Activated CD4-positive, alpha-beta T cell treated with anti-CD3 and anti-CD28 coated beads, Interleukin-2, Interleukin-4, amounts not matched to agents 100 ng/mL and 50 ng/mL, durations not matched to agents 16 hours and 8 hours (primary cell): ENCODE measurements at places on chromosomes 3 and 15.

DNA sequence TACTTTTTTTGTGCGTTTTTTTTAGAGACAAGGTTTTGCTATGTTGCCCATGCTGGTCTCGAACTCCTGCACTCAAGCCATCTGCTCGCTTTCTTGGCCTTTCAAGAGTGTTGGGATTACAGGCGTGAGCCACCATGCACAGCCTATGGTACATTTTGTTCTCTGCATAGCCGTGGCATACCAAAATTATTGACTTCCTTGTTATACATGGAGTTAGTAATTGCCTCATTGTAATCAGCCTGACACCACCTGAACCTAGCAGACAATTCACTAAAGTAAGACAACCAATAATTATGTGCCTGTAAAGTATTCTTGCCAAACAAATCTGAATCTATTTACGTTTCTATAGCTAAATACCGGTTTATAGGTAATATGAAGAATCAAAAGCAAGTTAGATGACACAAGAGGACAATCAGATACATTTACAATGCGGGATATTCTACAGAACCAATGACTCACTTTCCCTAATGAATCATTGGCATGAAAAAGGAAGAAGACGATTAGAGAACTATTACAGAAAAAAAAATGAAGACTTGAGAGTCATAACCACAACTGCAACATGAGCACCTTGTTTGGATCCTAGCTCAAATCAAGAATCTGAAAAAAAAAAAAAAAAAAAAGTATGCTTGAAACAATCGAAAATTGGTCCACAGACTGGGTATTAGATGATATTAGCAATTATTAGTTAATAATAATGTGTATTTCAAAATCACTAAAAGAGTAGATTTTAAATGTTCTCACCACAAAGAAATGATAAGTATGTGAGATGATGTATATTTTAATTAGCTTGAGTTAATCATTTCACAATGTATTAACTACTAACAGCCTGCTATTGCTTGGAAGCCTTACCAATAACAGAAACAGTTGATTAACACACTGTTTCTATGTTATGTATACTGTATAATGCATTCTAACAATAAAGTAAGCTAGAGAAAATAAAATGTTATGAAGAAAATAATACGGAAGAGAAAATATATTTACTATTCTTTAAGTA, 7.1 kb downstream of the GUCA1C start:
- no peak for DNase-seq

GRCh38 chr3:136898549-136898948, 36.5 kb downstream of the NCK1 start:
- DNase-seq = no peak

- no peak for DNase-seq
Measured at GRCh38 chr3:149151843-149152242, 22.4 kb downstream of the HPS3 start.

DNA sequence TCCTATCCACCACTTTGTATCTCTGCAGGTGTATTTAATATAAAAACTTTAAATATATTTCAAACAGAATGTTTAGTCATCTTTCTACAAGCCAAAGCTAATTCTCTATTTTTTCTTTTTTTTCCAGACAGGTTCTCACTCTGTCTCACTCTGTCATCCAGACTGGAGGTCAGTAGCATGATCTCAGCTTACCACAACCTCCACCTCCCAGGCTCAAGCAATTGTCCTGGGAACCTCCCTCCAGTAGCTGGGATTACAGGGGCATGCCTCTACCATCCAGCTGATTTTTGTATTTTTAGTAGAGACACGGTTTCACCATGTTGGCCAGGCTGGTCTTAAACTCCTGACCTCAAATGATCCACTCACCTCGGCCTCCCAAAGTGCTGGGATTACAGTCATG, 202.6 kb downstream of the VGLL3 start:
- no peak for DNase-seq

DNA sequence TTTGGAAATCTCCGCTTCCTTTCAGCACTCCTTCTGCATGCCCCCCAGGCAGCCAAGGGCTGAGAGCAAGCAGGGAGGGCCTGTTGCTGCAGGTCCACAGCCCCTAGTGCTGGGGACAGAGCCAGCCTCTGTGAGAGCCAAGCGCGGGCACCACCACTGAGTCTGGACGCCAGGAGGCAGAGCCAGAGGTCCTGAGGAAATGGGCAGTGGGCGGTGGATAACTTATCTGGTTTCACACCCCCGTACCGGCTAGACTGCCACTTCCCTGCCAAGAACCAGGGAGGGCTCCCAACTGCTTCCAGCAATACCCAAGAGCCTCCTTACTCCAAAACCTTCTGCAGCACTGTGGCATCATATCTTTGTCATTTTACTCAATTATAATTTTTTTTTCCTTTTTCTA, 141.6 kb upstream of the IGF1R start:
- no peak for DNase-seq

GRCh38 chr3:102714567-102714966, 279.8 kb downstream of the ZPLD1 start:
- no peak for DNase-seq

- DNase-seq = no peak
Measured at GRCh38 chr3:152405915-152406802, 137.4 kb downstream of the MBNL1 start.

DNA sequence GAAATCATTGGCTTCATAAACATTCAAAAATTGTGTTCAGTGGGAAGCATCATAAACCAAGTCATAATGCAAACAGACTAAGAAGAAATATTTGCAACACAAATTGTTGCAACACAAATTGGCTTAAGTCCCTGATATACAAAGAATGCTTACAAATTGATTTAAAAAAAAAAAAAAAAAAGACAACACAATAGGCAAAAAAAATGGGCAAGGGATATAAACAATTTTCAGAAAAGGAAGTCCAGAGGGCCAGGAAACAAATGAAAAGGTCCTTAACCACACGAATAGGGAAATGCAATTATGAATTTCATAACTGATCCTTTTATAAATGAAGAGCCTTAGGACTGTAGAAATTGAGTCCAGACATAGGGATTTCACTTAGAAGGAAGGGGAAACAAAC, 98.9 kb downstream of the LRRK1 start:
- DNase-seq = no peak

DNA sequence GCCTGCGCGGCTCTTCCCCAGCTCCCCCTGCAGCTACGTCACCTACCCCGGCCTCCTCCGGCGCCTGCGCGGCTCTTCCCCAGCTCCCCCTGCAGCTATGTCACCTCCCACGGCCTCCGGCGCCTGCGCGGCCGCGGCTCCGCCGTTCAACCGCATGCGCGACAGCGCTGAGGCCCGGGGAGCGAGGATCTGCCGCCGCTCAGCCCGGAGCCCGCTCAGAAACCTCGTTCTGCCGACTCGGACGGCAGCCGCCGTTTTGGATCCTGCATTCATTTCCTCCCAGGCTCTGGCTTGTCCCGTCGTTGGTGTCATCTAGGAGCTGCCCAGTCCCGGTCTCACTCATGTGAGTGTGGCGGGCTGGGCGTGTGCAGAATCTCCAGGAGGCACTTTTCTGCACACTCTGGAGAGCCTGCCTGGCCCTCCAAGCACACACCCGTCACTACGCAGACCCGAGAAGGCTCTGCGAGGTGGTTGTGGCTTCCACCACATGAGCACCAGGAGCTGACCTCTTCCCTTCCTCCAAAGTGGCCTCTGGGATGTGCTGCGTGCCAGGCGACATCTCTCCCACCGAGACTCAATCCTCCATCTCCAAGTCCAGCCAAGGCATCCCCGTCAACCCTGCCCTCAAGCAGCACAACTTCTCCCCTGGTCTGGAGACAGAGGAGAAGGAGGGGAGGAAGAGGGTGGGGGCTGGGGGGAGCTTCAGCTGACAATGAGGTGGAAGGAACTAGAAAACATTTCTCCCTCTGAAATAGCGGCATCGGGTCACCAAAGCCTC, 165.3 kb downstream of the CHSY1 start:
- DNase-seq = no peak

DNA sequence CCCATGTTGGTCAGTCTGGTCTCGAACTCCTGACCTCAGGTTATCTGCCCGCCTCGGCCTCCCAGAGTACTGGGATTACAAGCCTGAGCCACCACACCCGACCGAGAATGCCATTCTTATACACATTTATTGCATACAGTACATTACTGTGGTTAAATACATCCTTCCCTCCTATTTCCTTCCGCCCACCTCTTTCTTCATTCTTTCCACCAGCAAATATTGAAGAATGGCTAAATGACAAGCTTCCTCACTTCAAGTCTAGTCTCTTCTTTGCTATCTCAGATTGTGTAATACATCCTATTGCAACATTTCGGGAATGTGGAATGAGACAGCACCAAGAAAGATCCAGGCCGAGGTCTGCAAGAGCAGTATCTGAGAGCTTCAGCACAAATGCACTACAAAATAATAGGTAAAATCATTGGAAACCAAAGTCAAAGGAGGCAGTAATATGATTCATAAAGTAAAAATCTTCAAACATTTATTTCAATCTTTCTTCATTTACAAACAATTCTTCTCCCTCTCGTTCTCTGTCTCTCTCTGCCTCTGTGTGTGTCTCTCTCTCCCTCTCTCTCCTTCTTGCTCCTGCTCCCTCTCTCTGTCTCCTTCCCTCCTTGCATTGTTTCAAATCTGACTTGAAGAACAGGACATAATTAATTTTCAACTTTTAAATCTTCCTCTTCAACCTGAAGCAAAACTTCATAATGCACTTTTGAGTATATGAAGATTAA, 94.7 kb upstream of the TGFBR2 start:
- no peak for DNase-seq

DNA sequence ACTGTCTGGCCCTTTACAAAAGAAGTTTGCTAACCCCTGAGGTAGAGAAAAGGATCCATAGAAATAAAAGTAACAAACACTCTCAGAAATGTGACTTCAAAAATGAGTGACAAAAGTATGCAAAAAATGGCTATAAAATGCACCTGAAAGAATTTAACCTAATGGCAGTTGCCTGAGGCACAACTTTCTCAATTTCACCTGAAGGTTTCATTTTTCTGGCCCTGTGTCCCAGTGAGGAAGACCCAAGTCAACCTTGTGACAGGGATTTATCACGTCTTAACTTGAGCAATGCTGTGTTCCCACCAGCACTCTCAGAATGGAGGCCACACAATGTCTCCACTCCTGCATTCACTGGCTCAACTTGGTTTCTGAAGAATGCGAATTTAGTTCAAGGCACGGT, 83.0 kb downstream of the FHIT start:
- no peak for DNase-seq

DNA sequence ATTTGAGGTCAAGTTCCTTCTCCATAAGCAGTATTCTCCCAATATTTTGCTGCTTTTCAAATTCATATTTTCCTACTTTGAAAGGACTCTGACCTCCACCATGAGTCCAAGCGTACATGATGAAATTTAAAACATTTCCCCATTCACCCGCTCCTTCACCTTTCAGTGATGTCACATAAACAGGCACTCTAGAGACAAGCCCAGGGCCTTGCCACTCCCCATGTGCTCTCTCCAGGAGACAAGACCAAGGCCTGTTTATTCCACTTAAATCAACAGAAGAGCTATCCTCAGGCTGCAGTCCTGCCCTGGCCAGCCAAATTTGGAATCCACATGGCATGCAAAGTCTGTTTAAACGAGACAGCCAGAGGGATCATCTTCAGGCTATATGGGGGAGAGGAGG, 161.5 kb downstream of the ARRDC4 start:
- DNase-seq = no peak

DNA sequence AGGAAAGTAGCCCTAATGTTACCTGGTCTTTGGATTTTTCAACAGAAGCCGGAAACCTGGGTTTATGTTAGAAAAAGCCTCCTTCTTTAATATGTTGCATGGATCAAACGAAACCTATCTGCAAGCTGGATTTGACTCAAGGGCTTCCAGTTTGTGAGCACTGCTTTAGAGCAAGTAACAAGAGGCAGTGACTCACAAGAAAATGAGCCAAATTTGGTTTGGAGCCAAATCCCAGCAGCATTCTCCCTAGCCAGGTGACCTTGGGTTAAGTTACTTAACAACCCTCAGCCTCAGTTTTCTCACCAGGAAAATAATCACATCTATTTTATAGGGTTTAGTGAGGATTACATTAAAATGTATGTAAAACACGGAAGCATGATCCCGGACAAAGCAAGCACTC, 215.2 kb upstream of the PRICKLE2 start:
- no peak for DNase-seq

- DNase-seq = no peak
Measured at GRCh38 chr3:142897807-142898206, 8.9 kb upstream of the PCOLCE2 start.

DNA sequence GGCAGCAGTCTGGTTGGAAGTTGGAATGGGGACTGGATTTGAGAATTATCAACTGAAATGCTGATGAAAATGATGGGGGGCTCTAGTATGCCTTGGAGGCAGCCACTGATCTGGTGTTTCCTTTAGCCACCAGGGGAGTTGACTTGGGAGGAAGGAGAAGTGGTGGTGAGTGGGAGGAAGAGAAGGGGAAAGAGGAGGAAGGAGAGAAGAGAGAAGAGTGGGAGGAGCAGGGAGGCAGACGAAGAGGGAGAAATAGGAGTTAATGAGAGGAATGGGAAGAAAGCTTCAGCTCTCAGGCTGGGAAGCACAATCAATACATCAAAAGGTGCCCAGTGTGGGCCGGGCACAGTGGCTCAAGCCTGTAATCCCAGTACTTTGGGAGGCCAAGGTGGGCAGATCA, 23.3 kb upstream of the HCN4 start:
- DNase-seq = no peak

DNA sequence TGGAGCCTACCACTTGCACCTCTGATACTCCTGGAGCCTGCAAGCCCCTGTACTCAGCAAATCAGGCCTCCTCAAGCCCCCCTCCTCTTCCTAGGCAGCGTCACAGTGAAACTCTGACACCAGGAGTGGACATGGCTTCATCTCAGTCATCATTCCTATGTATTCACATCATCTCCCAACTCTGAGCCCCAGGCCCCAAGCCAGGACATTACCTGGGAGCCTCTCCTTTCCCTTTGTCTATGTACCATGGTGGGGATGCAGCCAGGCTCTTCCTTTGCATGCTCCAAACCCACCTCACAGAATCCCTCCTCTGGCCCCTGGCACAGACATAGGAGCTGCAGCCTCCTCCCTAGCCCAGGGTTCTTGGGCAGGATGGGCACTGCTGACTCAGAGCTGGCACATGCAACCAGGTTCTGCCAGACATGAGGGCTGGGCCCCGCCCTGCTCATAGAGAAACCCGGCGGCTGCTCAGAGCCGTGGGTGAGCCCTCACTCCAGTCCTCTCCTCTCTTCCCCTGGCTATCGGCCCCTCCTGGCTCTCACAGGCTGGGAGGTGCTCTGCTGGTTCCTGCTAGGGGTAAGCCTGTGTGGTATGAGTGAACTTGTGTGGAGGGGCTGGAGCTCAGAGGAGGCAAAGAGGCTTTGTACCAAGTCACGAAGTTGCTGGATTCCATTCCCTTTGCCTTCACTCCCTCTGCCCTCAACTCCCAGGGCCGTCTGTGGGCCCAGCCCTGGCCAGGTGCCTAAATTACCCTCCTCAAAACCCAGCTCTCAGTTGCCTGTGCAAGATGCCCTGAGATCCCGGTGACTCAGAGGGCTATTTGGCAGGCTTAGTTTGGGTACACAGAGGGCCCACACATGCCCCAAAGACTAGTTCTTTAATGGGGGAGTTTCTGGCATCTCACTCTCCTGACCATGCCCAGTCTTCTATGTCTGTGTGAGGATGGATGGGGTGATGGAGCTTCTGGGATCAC, 1.9 kb upstream of the PLCD1 start:
- peak; percentile 60 for DNase-seq

GRCh38 chr3:130779031-130779430, 32.4 kb upstream of the PIK3R4 start:
- peak; percentile 36 for DNase-seq

- no peak for DNase-seq
Measured at GRCh38 chr3:179083977-179084376, 12.4 kb upstream of the ZMAT3 start.
